ENCODE measurements at places on chromosomes 11 and 22.
A peak's percentile ranks its signal among the peaks of the same experiment; 100 is the strongest.

DNA sequence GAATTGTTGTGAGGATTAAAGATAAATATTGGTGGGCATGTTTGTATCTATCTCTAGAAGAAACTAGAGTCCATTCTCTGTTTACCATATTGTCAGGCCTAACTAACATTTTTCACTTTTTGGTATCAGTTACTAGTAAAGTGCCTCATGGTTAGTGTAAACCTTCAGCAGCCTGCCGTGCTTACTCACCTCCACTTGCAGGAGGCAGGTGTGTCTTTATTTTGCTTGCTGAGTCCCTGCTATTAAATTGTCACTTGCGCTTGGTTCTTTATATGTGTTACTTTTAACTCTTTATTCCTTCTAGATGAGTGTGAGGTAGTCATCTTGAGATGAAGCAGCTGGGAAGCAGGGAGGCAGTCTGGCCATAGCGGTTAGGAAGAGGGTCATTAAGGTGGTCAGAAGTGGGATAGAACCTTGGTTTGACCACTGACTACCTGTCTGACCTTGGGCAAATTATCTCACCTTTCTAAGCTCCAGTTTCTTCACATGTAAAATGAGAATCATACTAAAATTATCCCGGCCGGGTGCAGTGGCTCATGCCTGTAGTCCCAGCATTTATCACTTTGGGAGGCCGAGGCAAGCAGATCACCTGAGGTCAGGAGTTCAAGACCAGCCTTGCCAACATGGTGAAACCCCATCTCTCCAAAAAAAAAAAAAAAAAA is 21.2 kb downstream of the PPP6R3 start:
- no peak for DNase-seq

GRCh38 chr11:94147433-94147845 is 18.8 kb downstream of the PANX1 start:
- DNase-seq: peak; percentile 51

GRCh38 chr11:18105086-18105801 is 638 bp downstream of the SAAL1 start:
- DNase-seq: no peak

DNA sequence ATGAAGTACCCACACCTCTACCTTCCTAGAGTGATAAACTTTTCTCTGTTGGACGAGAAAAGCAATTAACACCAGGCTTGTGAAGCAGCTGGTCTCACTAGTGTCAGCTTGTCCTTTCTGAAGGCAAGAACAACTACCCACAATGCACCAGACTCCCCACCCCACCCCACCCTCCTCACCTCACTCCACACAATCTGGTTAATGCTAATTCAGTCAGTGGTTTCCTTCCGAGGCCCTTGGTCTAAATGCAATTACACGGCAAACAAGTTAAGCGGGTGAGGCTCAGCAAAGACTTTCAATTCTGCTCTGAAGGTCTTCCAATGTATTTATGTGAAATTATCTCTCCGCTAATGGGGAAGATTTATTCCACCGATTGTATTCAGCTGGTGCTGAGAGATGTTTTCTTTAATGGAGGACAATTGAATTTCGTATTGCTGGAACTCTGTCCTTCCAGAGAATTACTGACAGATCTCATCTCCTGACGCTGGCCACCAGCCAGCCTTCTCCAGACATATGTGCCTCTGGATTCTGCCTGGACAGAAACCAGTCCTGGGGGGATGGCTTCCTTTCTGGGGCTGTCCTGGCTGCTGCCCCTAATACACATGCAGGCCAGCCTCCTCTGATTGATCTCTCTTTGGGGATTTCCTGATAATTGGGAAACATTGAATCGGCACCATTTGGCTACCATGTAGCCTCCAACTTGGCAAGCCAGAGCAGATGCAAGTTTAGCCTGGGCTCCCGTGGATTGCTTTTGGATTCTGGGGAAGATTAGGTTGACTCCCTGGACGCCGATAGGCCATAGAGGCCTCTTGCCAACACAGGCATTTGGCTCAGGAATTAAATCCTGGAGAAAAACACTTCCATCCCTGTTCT is 165.8 kb upstream of the NARS2 start:
- no peak for DNase-seq

DNA sequence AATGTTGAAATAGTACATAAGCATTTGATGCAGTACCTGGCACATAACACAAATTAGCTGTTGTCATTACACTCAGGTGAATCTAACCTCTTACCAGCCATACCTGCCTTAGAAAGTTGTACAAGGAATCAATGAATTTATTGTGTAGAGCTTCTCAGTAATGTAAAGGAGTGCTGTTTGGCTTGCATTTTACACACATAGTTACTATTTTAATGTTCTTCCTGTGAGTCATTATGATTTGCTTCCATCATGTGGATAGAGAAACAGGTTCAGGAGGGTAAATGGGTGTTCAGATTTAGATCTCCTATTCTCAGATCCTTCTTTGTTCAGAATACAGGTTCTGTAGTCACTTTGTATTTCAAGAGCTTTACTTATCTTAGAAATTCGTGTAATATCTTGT is 27.6 kb upstream of the RCE1 start:
- DNase-seq: no peak

DNA sequence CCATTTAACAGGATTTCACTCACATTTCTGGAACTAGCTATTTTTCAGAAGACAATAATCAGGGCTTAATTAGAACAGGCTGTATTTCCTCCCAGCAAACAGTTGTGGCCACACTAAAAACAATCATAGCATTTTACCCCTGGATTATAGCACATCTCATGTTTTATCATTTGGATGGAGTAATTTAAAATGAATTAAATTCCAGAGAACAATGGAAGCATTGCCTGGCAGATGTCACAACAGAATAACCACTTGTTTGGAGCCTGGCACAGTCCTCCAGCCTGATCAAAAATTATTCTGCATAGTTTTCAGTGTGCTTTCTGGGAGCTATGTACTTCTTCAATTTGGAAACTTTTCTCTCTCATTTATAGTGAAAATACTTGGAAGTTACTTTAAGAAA is 9.2 kb downstream of the PRSS23 start:
- DNase-seq: no peak

DNA sequence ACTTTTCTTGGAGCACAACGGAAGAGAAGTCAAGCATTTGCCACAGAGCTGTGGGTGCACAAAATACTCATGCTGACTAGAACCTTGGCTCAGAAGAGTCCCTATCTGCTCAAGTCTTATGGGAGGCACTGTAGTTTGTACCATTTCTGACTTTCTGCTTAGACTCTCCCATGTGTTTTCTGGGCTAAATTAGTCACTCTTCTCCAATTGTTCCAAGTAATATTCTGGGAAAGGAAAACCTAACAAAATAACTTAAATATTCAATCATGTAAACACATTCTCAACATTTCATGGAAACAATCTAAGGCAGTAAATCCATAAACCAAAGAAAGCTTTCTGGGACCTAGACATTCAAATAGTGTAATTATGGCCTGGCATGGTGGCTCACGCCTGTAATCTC is 220.7 kb downstream of the SWAP70 start:
- DNase-seq: no peak

GRCh38 chr11:32836946-32837345 is 7.2 kb downstream of the PRRG4 start:
- DNase-seq: no peak

GRCh38 chr11:122797651-122798050 is 40.6 kb upstream of the CRTAM start:
- DNase-seq: no peak

- no peak for DNase-seq
Measured at GRCh38 chr11:64598106-64598796, 7.2 kb downstream of the SLC22A12 start.

- no peak for DNase-seq
Measured at GRCh38 chr11:37841016-37841415, 1243.0 kb upstream of the RAG2 start.

GRCh38 chr11:17012712-17013547 is 1.3 kb downstream of the PLEKHA7 start:
- DNase-seq: no peak

GRCh38 chr22:25161916-25162530 is 37.6 kb upstream of the CRYBB3 start:
- DNase-seq: no peak

- no peak for DNase-seq
Measured at GRCh38 chr11:35005141-35005780, 88.8 kb downstream of the PDHX start.

DNA sequence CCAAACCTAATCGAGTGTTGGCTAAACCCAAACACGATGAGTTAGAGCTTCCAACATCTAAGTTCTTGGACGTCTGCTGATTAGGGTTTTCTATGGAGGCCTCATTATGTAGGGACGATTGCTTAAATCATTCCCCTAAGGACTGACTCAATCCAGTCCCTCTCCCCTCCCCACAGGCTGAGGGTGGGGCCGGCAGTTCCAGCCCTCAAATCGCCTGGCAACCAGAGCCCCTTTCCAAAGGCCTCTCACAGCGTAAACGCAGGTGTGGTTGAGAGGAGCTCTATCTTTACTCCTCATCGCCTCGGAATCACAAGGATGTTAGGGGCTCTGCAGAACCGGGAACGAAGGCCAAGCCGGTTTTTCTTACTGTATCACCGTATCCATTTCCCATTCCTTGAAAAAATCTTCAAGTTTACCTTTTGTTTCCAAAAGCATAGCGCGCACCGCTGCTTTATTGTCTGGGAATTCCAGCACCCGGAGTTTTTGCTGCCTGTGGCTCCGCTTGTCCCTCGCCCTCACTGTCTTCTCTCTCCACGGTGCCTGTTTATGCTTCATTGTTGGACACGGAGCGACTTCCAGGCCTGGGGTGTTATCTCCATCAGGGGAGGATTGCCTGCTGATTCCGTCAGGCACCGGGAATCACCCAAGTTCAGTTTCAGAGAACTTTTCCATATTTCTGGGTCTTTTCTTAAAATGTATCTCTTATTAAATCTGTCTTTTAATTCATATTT is 13.8 kb upstream of the IFITM3 start:
- DNase-seq: no peak

Data from stimulated activated CD8-positive, alpha-beta memory T cell treated with anti-CD3 and anti-CD28 coated beads, Interleukin-4, amount 100 ng/mL, for 48 hours (primary cell).